ENCODE measurements at places on chromosomes 5 and 9.

GRCh38 chr5:150020249-150020648, 19.7 kb downstream of the HMGXB3 start:
- no peak for DNase-seq

DNA sequence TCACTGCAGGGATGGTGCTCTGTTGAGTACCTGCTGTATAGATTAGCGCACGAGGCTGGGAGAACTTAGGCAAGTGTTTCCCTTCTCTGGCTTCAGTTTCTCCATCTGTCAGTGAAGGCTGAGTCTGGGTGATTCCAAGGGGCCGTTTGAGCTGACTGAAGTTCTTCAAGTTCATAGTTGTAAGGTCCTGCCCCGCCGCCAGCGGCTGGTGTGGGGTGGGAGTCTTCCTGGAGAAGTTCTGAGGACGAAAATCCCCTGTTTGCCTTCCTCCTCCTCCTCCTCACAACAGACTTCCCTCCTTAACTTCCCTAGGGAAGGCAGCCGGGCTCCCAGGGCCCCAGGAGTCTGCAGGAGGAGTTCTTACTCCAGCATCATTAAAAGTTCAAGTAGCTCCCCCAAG, 1.7 kb upstream of the HRCT1 start:
- no peak for DNase-seq

DNA sequence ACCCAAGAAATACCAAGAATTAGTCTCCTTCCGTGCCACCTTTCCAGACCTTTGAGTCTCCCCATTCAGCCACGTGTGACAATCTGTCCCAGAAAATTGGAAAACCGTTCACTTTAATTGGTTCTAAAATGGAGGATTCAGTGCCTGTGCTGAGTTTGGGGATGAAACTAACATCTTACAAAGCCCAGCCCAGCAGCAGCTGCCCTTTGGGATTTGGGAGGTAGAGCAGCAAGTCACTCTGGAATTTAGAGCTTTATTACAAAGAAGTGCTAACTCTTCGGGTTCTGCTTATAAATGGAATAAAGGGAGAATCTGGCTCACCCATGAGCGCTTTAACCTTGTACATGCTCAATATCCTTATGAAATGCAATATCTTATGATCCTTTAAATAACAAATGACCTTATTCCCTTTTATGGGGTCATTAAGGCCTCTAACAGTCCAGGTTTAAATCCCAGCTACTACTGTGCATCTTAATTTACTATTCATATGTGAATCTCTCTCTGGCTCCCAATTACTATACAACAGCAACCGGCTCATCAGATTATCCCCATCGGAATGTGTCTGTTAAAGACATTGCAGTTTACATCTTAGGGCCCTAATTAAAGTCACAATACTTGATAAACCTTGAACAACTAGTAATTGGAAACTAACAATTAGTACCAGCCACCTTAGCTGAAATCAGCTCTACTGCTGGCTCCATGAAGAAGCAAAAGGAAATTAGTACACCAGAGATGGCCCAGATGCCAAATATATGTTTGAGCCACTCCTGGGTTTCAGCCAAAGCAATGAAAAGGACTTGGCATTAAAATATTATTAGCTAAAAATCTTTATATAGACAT, 271.8 kb upstream of the SMARCA2 start:
- no peak for DNase-seq

DNA sequence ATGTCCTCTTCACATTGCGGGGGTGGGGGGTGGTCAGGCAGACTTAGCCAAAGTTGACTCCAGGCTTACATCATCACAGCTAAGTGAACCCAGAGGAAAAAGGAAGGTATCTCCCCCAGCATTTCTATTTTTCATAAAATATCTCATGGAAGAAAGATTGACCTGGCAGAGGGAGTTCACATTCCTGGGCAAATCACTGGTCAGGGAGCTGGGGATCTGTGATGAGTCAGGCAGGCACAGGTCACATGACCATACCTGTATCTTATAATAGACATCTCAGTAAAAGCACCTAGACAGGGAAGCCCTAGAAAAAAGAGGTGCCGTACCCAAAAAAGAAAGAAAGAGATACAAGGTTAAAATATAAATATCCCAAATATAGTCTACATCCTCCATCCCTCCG, 57.3 kb upstream of the WWC1 start:
- DNase-seq = no peak

All from NCI-H2171 treated with DMSO at 0.1 percent for 48 hours (cell line).